ENCODE measurements at places on chromosomes 11 and 22. TPM values are rescaled to one million over a fixed set of nuclear protein-coding genes. Genes with fewer than 3 reads are reported as not detected.
A peak's percentile ranks its signal among the peaks of the same experiment; 100 is the strongest.

DNA sequence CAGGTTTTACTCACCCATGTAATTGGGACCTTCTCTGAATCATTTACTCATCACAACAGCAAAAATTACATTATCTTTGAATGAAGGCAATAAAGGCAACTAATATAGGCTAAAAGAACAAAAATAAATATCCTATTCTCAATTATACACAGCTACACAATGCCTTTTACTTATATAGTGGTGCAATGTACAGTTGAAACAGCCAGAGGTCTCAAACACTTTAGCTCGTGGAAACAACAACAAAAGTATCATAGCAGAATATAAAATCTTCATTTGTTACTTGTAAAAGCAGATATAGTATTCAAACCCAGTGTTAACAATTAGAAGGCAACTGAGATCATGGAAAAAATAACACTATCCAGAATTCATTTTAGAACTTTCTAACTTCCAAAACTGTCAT is 20.6 kb upstream of the CCDC34 start:
- DNase-seq = no peak

GRCh38 chr11:116786326-116786725 is 1.5 kb downstream of the ZPR1 start:
- DNase-seq = no peak

The NLRP14 gene
- total RNA-seq = not detected

- DNase-seq = no peak
Measured at GRCh38 chr11:111452146-111452545, 60.0 kb downstream of the BTG4 start.

DNA sequence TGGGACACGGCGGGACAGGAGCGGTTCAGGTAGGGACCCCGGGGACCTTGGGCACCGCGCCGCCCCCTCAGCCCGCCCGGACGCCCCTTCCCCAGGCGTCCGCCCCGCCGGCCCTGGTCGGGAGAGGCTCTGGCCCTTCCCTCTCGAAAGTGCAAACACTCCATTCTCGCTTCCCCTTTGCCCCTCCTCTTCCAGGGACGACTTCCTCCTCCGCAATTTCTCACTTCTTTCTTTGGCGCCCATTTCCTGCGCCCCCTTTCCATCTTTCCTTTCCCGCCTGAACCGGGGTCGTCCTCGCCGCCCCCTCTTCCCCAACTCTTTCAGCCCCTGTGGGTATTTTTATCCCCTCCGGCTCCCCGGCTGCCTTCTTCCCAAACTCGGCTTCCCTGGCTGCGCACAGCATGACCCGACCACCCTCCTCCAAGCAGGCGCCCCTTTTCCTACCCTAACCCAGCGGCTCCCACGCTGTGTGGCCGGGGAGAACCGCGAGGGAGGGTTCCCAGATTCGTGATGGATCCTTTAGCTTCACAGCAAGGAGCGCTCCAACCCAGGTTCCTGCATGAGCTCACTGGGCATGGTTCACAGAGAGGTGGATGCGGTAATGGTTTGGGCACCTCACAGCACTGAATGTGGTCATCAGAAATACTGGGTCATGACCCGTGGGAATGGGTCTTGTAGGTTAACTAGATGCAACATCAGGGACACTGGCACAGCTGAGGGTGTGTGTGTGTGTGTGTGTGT is 689 bp downstream of the RAB39A start:
- DNase-seq = no peak

GRCh38 chr11:78390809-78391208 is 26.8 kb downstream of the GAB2 start:
- DNase-seq = no peak

The GAS2 gene
- 27.0 TPM for total RNA-seq

The APOBEC3A gene
- total RNA-seq = not detected

DNA sequence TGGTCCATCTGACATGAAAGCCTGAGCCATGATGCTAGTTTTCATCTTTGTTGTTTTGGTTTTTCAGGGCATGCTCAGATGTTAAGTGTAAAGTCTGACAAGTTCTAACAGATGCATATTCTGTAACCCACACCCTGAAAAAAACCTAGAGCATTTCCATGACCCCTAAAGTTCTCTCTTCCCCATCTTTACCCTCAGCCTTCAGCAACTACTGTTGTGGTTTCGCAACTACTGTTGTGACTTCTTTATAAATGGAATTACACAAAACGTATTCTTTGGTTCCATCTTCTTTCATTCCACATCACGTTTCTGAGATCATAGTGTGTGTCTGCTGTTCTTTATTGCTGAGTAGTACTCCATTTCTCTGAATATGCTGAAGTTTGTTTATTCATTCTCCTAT is 65.1 kb upstream of the LDLRAD3 start:
- no peak for DNase-seq

DNA sequence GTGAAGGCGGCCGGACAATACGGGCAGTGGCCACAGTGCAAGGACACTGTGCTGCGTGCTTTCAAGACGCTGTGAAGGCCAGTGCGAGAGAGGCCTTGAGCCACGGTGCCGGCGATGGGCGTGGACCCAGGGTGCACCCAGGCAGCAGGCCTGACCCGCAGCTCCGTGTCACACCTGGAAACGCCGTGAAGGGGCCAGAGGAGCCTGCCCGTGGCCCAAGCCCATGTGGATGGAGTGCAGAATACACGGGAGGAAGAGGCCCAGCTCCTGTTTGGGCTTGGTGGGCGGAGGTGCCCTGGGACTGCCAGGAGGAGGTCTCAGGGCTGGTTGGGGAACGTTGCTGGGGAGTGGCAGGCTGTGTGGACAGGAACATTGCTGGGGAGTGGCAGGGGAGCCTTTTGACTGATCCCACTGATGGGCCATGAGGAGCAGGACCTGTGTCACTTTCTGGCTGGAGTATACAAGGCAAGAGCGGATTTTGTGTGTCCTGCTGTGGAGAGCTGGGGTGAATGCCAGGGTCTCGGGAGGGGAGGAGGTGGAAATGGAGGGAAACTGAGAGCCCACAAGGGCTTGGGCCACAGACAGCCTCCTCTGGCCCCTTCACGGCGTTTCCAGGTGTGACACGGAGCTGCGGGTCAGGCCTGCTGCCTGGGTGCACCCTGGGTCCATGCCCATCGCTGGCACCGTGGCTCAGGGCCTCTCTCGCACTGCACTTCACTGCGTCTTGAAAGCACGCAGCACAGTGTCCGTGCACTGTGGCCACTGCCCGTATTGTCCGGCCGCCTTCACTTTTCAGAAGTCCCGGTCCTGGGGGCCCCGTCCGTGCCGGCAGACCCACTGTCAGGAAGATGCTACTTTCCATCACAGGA is 925.4 kb downstream of the BRD1 start:
- DNase-seq = peak; percentile 52

- DNase-seq = no peak
Measured at GRCh38 chr11:121469910-121470309, 17.1 kb upstream of the SORL1-AS1 start.

The PATE2 gene
- total RNA-seq = not detected

The SCGB2A2 gene
- total RNA-seq = not detected

The TMA7B gene
- total RNA-seq = not detected

The FAM111A gene
- 54.3 TPM for total RNA-seq

The MPZL3 gene
- total RNA-seq = 0.21 TPM

The ELFN2 gene
- not detected for total RNA-seq

The KCNK4 gene
- total RNA-seq = not detected

- no peak for DNase-seq
Measured at GRCh38 chr11:112000703-112001102, 24.5 kb upstream of the DLAT start.

The OR8U1 gene
- total RNA-seq = not detected

The PGA5 gene
- 2.0 TPM for total RNA-seq

- DNase-seq = no peak
Measured at GRCh38 chr11:6022956-6023355, 7.6 kb downstream of the OR56A1 start.

DNA sequence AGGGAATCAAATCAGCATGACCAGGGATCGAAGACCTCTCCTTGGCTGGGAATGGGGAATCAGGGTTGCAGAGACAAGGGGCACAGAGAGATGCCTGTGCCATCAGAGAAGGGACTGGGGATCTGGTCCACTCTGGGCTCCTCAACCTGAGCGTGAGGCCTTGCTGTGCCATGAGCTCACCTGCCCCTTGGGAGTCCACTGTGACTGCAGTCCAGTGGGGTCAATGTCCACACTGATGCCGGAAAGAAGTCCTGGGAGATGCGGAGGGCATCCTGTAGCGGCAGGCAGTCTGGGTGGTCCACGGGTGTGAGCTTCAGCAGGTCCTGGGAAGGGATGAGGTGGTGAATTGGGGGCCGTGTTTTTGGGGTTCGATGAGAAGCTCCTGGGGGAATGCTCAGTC is 7.3 kb upstream of the RGL4 start:
- peak; percentile 41 for DNase-seq

GRCh38 chr11:125423247-125423849 is 72.7 kb downstream of the FEZ1 start:
- DNase-seq = no peak

GRCh38 chr11:8262552-8263108 is 1.0 kb downstream of the LMO1 start:
- DNase-seq = no peak

DNA sequence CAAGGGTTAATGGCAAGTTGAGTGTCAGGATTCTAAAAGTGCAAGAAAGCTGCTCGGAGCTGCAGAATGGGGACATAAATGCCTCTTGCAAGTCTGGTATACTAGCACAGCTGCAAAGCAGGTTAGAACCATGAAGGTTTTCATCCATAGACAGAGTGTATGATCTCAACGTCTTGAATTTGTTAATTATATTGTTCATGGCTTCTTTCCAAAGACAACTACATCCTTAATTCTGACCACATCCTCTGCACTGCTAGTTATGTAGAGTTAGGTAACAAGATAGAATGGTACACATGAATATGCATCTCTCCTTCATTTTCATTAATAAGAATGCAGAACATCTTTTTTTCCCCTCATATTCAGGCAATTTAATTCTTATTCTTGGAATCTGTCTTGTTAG is 34.2 kb downstream of the EXPH5 start:
- DNase-seq = no peak

GRCh38 chr11:68372114-68372513 is 59.7 kb downstream of the LRP5 start:
- DNase-seq = no peak

The OR5A1 gene
- not detected for total RNA-seq

DNA sequence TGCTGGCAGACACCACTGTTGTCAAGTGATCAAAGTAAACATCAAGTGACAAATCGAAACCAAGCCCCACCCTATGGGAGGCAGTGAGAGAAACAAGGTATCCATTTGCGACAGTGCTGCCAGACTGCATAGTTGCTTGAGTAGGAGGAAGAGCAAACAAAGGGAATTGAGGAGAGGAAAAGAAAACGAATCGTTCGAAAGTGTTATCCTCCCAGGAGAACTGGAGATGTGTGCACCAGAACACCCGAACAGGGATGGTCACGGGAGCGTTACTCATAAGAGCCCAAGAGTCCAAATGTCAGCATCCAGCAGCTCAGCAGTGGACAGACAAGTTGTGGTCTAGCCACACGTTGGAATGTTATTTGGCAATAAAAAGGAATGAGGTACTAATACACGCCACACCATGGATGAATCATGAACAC is 58.4 kb upstream of the NUP50 start:
- DNase-seq = no peak

DNA sequence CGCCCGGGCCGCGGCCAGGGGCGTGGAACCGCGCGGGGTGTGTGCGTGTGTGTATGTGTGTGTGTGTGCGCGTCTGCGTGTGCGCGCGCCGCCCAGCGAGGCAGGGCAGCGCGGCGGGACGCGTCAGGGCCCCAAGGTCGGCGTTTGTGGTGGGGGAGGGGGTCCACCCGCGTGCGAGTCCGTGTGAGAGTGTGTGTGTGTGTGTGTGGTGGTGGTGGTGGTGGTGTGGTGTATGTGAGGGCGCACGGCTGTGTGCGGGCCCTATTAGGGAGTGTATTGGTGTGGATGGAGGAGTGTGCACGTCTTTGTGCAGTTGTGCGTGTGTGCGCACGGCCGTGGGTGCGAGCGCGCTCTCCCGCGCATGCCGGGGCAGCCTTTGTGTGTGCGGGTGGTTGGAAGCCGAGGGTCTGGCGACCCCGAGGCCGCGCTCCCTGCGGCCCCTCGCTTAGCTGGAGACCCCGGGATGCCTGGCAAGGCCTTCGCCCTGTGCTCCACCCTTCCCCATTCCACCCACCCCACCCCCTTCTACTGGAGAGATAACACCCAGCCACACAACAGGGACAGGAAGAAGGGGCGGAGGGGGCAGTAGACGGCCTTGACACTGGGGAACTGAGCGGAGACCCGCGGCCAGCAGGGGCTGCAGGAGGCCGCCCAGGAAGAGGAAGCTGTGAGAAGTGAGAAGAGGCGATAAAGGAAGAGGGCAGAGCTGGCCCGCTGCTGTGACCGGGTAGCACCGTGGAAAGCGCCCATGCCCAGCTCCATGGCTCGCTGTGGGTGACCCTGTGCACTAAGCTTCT is 528 bp upstream of the ARRB1 start:
- peak; percentile 76 for DNase-seq

DNA sequence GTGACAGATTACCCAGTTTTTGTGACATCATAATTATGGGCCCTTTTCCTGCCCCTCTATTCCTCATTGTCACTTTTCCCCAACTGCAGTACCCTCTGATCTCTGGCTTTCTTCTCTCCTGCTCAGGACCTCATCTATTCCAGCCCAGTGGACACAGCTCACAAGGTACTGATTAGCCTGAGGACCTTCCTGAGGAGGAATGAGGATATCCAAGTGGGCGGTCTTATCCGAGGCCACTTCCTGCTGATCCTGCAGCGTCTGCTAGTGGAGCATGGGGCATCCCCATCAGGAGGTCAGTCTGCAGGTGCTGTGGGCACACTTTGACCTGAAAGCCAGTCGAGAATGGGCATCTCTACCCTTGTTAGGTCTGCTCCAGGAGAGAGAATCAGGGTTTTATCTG is 24.5 kb upstream of the CCDC134 start:
- no peak for DNase-seq

DNA sequence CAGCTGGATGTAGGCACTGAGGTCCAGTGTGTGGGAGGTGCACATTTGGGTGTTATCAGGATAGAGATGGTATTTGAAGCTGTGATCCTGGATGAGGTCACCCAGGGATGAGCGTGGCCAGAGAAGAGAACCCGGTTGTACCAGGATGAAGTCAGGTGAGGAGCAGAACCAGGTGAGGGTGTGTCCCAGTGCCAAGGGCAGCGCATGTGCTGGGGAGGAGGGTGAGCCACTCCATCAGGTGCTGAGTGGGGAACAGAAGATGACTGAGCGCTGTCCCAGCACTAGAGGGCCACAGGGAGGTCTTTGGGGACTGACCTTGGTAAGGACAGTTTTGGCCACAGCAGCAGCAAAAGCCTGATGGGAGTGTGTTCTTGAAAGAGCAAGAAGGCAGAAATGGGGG is 2.7 kb downstream of the ARL2 start:
- DNase-seq = no peak

The OR10D3 gene
- not detected for total RNA-seq

DNA sequence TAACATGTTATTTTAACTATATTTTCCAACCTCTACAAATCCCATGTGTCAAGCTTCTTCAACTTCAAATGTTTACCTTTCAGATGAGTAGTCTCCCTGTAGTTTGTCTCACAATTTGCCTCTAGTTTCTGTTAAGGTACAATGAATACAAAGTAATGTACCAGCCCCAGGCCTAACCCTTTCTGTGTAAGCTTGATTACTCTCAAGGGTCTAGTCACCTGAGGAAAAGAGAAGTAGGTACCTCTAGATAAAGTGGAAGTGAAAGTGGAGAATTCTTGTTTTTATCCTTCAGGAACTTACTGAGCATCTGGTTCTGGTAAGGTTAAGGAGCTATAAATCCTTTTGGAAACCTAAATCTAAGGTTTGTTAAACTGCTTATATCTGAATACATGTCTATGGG is at the start of gene OR51A7:
Gene OR51A7 (plus strand): TSS at position 300 of the 400 bp plus-strand sequence. CDS start 3,587 bp downstream, outside the sequence.
- DNase-seq = no peak
